IMR-90 (cell line): ENCODE measurements at places on chromosomes 4 and X. TPM values are rescaled to one million over a fixed set of nuclear protein-coding genes. Genes with fewer than 3 reads are reported as not detected.

Gene IGFBP7
- 33.2 and 34.2 TPM in 2 replicates for total RNA-seq

DNA sequence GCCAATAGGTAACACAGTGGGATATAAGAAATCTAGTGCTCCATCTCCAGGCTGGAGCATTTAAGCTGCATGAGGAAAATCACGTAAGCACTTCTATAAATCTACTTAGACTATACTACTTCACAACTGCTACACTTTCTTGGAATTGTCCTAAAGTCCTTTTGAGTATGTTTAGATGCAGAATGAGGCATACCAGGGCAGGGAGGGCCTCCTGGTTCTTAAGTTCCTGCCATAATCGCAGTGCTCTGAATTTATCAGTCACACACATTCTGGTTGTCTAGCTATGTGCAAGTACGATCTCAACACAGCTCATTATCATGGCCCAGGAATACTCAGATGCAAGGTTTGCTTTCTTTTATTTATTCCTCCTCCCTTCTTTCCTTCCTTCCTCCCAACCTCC lies 130.3 kb downstream of the GUCY2F start:
- H3K27me3 ChIP-seq: peaks cover 5% of the 10 kb centered on the region
- H3K36me3 ChIP-seq: no peaks in the 10 kb centered on the region
- DNase-seq: no peak
- H3K4me3 ChIP-seq: no peak overlapping the region
- no peak overlapping the region for H3K27ac ChIP-seq
- H3K4me1 ChIP-seq: no peaks in the 10 kb centered on the region

DNA sequence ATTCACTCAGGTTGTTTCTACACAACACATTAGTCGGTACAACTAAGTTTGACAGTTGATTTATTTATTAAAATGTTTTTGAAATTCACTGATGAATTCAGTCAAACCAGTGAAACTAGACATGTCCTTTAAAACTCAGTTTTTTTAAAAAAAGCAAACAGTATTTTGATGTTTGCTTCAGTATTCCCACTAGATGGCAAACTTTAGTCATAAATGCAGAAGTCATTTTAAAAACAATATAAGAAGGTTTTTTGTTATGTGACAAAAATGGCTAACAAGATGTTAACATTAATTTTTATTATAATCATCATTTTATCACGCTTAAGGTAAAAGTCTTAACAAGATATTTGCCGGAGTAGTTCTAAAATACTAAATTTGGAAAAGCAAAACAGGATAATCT lies 1337.8 kb upstream of the DIAPH2 start:
- peak; percentile 5 for DNase-seq
- no peaks in the 10 kb centered on the region for H3K4me1 ChIP-seq
- H3K4me3 ChIP-seq: no peak overlapping the region
- no peaks in the 10 kb centered on the region for H3K36me3 ChIP-seq
- no peak overlapping the region for H3K27ac ChIP-seq
- H3K27me3 ChIP-seq: no peaks in the 10 kb centered on the region

DNA sequence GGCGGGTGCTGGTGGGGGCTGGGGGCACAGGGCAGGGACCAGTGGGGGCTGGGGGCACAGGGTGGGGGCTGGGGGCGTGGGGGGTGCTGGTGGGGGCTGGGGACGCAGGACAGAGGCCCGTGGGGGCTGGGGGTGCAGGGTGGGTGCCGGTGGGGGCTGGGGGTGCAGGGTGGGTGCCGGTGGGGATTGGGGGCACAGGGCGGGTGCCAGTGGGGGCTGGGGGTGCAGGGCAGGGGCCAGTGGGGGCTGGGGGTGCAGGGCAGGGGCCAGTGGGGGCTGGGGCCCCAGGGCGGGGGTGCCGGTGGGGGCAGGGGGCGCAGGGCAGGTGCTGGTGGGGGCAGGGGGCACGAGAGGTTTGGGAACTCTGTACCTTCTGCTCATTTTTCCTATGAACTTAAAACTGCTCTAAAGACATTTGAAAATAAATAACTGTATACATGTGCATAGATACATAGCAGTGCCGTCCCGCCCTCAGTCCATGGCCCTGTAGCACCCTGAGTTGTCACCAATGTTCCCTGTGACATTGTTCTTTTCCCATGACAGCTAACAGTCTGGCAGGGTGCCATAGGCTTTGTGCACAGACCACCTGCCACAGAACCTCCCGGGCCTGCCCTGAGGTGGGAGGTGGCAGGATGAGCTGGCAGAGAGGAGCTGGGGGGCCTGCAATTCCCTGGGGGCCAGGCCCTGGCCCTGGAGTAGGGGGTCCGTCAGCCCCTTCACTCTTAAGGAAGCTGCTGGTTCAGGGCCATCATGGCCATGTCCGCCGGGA lies 35.6 kb upstream of the ADRA2C start:
- DNase-seq: no peak
- peaks cover 45% of the 10 kb centered on the region for H3K27me3 ChIP-seq
- no peak overlapping the region for H3K4me3 ChIP-seq
- H3K4me1 ChIP-seq: peaks cover 5% of the 10 kb centered on the region

GRCh38 chr4:152220201-152220666 lies 315.7 kb downstream of the FBXW7 start:
- no peak overlapping the region for H3K27ac ChIP-seq
- H3K4me1 ChIP-seq: no peaks in the 10 kb centered on the region
- no peak overlapping the region for H3K4me3 ChIP-seq
- H3K36me3 ChIP-seq: no peaks in the 10 kb centered on the region
